Brain pericyte (primary cell): ENCODE measurements at places on chromosomes 11 and 22.

DNA sequence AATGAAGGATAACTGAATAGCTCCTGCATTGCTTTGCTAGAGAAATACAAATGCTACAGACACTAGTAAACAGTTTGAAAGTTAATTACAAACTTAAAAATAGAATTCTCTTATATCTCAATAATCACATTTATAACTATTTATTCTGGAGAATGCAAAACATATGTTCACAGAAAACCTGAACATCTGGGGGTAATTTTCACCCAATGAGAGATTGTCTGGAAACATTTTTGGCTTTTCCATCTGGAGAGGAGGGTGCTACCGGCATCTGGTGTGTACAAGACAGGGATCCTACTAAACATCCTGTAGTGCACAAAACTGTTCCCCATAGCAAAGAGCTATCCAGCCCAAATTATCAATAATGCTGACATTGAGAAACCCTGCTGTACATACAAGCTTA, 378.4 kb upstream of the CHORDC1 start:
- no peak for DNase-seq

DNA sequence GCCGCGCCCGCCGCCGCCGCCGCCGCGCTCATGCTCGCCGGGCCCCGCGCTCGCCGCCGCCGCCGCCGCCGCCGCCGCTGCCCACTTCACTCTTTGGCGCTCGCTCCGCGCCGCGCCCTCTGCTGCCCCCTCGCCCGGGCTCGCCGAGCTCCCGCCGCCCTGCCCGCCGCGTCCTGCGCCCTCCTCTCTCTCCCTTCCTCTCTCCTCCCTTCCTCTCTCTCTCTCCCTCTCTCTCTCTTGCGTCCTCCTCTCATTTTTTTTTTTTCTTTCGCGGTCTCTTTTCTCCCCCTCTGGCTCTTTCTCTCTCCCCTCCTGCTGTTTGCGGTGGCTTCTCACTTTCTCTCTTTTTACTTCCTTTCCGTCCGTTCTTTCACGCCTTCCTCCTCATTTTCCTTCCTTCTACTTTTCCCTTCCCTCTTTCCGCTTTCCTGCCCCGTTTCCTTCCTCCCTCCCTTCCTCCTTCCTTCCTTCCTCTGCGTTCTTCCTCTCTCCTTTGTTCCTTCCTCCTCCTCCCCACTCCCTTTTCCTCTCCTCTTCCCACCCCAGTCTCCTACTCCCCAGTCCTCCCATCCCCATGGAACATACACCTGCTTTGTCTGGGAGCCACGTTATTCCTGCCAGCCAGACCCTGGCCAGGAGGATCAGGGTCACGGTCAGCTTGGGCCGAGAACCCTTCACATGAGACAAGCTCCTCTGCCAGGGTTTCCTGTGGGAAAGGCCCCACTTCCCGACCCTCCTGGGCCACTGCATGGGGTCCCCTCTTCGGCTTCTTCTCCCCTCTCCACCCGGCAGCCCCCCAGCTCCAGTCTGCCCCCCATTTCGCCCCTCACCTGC, 19.3 kb upstream of the SHISAL1 start:
- DNase-seq = no peak

GRCh38 chr11:94747601-94748041, 20.5 kb upstream of the AMOTL1 start:
- no peak for DNase-seq

DNA sequence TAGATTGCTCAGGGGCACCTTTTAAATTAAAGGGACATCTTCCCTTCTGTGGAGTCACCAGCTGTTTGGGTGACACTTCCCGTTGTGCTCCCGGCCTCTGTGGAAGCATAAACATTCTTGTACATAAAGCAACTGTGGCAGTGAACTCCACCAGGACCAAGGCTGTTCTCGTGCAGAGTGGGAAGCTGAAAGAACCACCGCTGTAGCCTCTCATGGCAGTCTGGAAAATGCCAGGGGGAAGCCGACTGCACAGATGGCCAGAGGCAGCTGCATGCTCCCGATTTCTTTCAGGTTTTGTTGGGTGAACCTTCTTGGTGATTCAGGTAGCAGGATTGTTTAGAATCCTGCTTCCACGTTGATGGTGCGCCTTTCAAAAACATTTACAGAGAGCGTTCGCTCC, 10.3 kb downstream of the UBASH3B start:
- no peak for DNase-seq

GRCh38 chr22:31086703-31087330, 5.7 kb downstream of the SMTN start:
- DNase-seq = no peak

GRCh38 chr11:105204636-105205035, 65.1 kb upstream of the CARD18 start:
- DNase-seq = no peak
